ENCODE measurements at places on chromosomes 7 and 10. TPM values are rescaled to one million over a fixed set of nuclear protein-coding genes. Genes with fewer than 3 reads are reported as not detected.
A peak's percentile ranks its signal among the peaks of the same experiment; 100 is the strongest.

DNA sequence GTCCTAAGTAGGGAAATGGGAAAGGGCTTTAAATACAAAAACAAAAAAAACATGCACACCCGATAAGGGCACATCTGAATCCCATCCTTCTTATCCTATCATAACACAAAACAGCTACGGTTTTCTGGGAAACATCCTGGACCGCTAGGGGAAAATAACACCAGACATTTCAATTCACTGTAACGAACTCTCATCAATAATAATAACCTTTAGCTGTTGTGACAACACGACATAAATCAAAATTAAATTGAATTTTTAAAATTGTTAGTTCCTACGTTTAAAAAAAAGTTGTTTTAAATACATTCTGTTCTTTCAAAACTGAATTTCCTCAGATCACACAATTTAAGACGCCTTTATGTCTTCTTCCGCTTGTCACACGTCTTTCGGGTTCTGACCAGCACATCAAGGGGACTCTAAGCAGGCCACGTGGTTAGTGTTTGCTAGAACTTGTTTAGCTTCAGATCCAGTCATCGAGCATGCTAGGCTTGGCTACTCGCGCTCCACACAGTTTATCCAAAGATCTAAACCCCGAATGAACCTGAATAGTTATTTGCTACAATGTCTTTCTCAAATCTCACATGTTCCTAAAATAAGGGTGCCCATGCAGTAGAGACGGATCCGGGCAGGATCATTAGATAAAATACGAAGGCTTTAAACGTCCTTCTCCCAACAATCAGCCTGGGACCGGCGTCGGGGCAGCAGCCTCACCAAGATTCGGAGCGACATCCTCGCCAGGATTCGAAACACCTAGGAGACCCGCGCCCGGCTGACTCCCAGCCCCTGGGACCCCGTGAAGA, 839 bp downstream of the IKZF5 start:
- H3K4me3 ChIP-seq: peak overlapping the region; percentile 98
- no peaks in the 10 kb centered on the region for H3K36me3 ChIP-seq
- peaks cover 41% of the 10 kb centered on the region for H3K4me1 ChIP-seq

DNA sequence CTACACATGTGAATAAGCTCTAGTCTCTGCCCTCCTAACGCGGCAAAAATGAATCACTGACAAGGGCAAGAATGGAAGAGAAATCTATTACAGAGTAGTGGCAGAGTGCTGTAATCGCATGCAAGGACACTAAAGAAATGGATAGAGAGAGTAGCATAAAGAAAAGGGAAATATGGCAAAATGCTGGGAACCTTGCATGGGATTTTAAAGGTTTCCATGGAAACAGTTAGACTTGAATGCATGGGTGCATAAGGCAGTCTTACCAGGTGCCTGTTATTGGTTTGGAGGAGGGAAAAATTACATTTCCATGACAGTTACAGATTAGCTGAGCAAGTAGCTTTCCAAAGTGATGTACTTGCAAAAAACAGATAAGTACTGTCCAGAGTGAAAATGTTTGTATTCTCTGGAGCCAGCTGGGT, 233.4 kb downstream of the PTN start:
- H3K36me3 ChIP-seq: no peaks in the 10 kb centered on the region
- no peaks in the 10 kb centered on the region for H3K27me3 ChIP-seq
- H3K4me1 ChIP-seq: peaks cover 4% of the 10 kb centered on the region
- no peak overlapping the region for H3K4me3 ChIP-seq
- H3K27ac ChIP-seq: no peak overlapping the region

- DNase-seq: no peak
- no peaks in the 10 kb centered on the region for H3K36me3 ChIP-seq
- H3K27ac ChIP-seq: no peak overlapping the region
- H3K27me3 ChIP-seq: no peaks in the 10 kb centered on the region
- H3K4me3 ChIP-seq: no peak overlapping the region
These were observed 23.5 kb downstream of the TMEM229A start for GRCh38 chr7:124009321-124009720.

GRCh38 chr7:101832685-101833375, 15.4 kb downstream of the CUX1 start:
- peaks cover 47% of the 10 kb centered on the region for H3K4me1 ChIP-seq
- H3K27ac ChIP-seq: no peak overlapping the region

DNA sequence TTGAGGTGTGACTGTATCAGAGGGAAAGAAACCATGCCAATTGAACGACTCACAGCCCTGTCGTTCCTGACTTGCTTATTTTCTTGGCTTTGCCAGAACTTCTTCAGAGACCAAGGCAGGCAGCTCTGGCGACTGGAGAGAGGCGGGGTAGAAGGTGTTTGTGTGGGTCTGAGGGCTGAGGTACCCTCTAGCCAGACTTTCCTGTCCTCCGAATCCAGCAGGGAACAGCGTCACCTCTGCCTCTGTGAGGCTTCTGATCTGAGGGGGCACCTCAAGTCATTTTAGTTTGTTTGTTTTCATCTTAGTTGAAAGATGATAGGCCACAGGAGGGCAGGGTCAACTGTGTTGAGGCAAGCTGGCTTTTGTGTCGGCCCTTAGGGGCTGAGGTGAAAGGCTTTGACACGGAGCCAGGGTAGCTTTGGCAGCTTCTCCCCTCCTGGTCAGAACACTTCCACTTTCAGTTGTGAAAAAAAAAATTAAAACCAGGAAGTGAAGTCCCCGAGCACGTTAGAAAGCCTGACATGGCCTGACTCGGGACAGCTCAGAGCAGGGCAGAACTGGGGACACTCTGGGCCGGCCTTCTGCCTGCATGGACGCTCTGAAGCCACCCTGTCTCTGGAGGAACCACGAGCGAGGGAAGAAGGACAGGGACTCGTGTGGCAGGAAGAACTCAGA, 1.9 kb downstream of the ACSL5 start:
- DNase-seq: no peak
- peak overlapping the region; percentile 59 for H3K4me3 ChIP-seq
- no peaks in the 10 kb centered on the region for H3K36me3 ChIP-seq
- H3K27ac ChIP-seq: peak overlapping the region; percentile 70
- no peaks in the 10 kb centered on the region for H3K27me3 ChIP-seq
- peaks cover 9% of the 10 kb centered on the region for H3K4me1 ChIP-seq

- H3K4me3 ChIP-seq: no peak overlapping the region
- H3K27me3 ChIP-seq: no peaks in the 10 kb centered on the region
- no peaks in the 10 kb centered on the region for H3K36me3 ChIP-seq
- H3K4me1 ChIP-seq: peaks cover 16% of the 10 kb centered on the region
These were observed 8.4 kb downstream of the LHPP start for GRCh38 chr10:124469956-124470484.

DNA sequence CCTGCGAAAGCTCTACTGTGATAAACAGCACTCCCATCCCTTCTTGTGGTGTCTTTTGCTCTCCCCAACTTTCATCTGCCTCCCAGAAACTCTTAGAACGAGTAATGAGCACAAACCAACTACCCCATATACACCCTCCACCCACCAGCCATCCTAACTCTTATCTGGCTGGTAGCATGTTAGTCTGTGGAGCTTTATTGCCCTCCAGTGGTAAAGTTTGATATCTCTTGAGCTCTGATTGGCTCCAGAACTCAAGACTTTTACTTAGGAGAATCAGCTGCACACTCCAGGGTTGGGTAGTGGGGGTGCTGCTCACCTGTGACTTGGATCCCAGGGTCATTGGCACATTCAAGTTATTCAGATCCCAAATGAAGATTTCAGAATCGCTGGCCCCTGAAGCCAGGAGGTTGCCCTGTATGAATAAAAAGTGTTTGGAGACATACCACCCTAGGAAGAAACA, 10.9 kb downstream of the SEC31B start:
- no peak overlapping the region for H3K27ac ChIP-seq
- no peak overlapping the region for H3K4me3 ChIP-seq
- H3K36me3 ChIP-seq: peaks cover 12% of the 10 kb centered on the region

GRCh38 chr10:43853369-43853768, 204.7 kb upstream of the ZNF32 start:
- H3K27ac ChIP-seq: no peak overlapping the region
- no peaks in the 10 kb centered on the region for H3K4me1 ChIP-seq
- DNase-seq: no peak
- H3K36me3 ChIP-seq: no peaks in the 10 kb centered on the region
- no peak overlapping the region for H3K4me3 ChIP-seq
- H3K27me3 ChIP-seq: no peaks in the 10 kb centered on the region

DNA sequence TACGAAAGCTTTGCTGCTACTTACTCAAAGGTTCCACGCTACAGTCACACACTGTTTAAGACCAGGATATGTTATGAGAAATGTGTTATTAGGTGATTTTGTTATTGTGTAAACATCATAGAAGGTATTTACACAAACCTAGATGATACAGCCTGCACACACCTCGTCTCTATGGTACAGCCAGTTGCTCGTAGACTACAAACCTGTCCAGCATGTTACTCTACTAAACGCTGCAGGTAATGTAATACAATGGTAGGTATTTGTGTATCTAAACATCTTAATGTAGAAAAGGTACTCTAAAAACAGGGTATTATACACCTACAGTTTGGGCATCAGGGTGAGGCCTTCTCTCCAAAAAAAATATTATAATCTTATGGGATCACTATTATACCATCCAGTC, 181.2 kb downstream of the MYOF start:
- H3K36me3 ChIP-seq: peaks cover 18% of the 10 kb centered on the region
- no peak for DNase-seq
- H3K4me1 ChIP-seq: no peaks in the 10 kb centered on the region
- no peak overlapping the region for H3K27ac ChIP-seq
- no peaks in the 10 kb centered on the region for H3K27me3 ChIP-seq

GRCh38 chr7:99031496-99031895, 112.4 kb downstream of the SMURF1 start:
- H3K36me3 ChIP-seq: peaks cover 89% of the 10 kb centered on the region
- H3K27me3 ChIP-seq: no peaks in the 10 kb centered on the region
- H3K27ac ChIP-seq: peak overlapping the region; percentile 63
- DNase-seq: no peak
- H3K4me1 ChIP-seq: peaks cover 31% of the 10 kb centered on the region

GRCh38 chr10:11406746-11407145, 204.7 kb downstream of the USP6NL start:
- no peak for DNase-seq
- no peaks in the 10 kb centered on the region for H3K4me1 ChIP-seq
- H3K27me3 ChIP-seq: no peaks in the 10 kb centered on the region
- H3K36me3 ChIP-seq: no peaks in the 10 kb centered on the region

GRCh38 chr7:11726001-11726793, 105.8 kb downstream of the THSD7A start:
- H3K36me3 ChIP-seq: no peaks in the 10 kb centered on the region
- no peak overlapping the region for H3K27ac ChIP-seq
- DNase-seq: no peak
- H3K27me3 ChIP-seq: no peaks in the 10 kb centered on the region
- H3K4me1 ChIP-seq: peaks cover 8% of the 10 kb centered on the region

DNA sequence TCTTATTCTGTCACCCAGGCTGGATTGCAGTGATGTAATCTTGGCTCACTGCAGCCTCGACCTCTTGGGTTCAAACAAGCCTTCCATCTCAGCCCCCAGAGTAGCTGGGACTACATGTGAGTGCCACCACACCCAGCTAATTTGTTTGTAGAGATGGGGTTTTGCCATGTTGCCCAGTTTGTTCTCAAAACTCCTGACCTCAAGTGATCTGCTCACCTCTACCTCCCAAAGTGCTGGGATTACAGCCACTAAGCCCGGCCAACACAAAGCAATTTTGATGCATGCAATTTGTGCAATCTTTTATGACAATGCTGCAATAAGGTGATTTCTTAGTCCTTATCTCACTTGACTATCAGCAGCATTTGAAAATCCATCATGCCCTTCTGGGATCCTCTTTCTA, 333.1 kb downstream of the FRMD4A start:
- H3K4me3 ChIP-seq: no peak overlapping the region
- H3K27ac ChIP-seq: no peak overlapping the region
- no peaks in the 10 kb centered on the region for H3K36me3 ChIP-seq
- no peak for DNase-seq
- no peaks in the 10 kb centered on the region for H3K27me3 ChIP-seq

DNA sequence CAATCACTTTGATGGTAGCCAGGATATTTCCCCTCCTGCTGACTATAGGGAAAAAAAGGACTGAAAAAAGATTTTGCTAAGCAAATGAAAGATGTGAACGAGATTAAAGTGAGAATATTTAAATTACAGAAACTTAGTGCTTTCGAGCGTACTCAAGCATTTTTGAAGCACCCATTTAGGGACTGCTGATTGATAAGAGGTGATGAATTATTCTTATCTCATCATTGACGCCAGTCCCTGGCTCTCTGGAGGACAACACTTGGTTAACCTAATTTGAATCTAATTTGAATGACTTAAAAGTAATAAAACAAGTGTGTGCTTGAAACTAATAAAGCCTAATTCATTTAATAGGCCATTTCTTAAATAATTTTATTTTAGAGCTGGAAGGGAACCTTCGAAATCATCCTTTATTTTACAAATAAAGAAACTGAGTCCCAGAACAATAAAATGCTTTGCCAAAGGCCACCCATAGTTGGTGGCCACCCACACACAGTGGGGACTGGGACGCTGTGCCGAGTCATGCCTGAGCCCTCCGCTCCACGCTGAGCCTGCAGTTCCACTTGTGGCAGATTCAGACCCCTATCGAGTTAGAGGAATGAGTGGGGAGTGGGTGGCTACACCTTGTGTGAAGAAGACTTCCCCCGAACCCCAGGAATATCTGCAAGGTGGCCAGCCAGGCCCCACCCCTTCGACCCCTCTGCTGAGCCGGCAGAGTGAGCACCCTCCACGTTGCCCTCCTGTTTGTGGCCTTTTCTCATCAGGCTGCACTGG, 61.1 kb upstream of the SAMD8 start:
- DNase-seq: no peak
- no peaks in the 10 kb centered on the region for H3K27me3 ChIP-seq
- H3K4me3 ChIP-seq: no peak overlapping the region
- no peaks in the 10 kb centered on the region for H3K36me3 ChIP-seq

DNA sequence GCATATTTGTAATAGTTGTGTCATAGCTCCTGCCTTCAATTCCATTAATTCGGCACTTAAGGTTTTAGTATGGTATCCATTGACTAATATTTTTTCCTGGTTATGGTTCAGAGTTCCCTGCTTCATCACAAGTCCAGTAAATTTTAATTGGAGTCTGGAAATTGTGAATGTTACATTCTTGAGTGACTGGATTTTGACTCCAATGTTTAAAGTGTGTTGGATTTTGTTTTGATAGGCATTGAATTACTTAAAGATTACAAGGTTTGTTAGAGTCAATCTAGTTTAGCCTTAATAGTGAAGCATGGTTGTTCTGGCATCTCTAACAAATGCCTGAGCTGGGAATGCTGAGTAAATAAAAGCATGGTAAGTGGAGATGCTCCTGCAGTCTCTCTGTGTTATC, 326.6 kb upstream of the IGFBP3 start:
- H3K27ac ChIP-seq: no peak overlapping the region
- no peaks in the 10 kb centered on the region for H3K36me3 ChIP-seq
- no peak overlapping the region for H3K4me3 ChIP-seq
- H3K4me1 ChIP-seq: no peaks in the 10 kb centered on the region
- no peak for DNase-seq

Gene PLAC9
- total RNA-seq: 21.3 TPM

Gene DNAJB9
- 26.5 TPM for total RNA-seq

Gene RADIL
- 12.1 TPM for total RNA-seq

Gene NME8
- not detected for total RNA-seq

Gene POLR2J3
- 7.9 TPM for total RNA-seq

Gene SSC4D
- 0.66 TPM for total RNA-seq

Gene KLF14
- total RNA-seq: 0.26 TPM

All from esophagus muscularis mucosa (tissue), 4 donors.